Non-pigmented ciliary epithelial cell (primary cell): ENCODE measurements at places on chromosomes 4 and X.

- no peak for DNase-seq
These were observed 1479.5 kb downstream of the PCDH7 start for GRCh38 chr4:32199639-32200038.

- no peak for DNase-seq
These were observed 1952.2 kb downstream of the PCDH7 start for GRCh38 chr4:32672359-32672758.

GRCh38 chrX:25928316-25928715 is 209.8 kb upstream of the MAGEB18 start:
- DNase-seq: no peak

- DNase-seq: no peak
These were observed 165.7 kb upstream of the CT83 start for GRCh38 chrX:116628464-116628863.

DNA sequence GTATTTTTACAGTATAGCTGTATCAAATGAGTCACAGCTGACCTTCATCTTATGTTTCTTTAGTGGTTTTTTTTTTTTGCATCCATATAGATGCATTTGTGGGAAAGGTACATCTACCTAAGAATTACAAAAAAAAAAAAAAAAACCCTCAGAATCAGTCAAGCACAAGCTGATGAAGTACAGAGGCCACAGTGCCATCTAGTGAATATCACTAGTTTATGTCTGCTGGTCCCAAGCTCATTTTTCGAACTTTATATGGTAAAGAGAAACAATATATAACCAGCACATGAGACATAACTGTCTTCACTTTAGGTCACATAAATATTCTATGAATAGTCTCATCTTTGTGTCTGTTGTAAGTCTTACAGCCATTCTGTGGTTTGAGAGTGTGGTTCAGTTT is 220.1 kb downstream of the DLG3 start:
- DNase-seq: peak; percentile 2

- DNase-seq: no peak
These were observed 316.7 kb downstream of the RPA4 start for GRCh38 chrX:97200454-97200853.

GRCh38 chr4:145930592-145930991 is 8.0 kb downstream of the ZNF827 start:
- no peak for DNase-seq

DNA sequence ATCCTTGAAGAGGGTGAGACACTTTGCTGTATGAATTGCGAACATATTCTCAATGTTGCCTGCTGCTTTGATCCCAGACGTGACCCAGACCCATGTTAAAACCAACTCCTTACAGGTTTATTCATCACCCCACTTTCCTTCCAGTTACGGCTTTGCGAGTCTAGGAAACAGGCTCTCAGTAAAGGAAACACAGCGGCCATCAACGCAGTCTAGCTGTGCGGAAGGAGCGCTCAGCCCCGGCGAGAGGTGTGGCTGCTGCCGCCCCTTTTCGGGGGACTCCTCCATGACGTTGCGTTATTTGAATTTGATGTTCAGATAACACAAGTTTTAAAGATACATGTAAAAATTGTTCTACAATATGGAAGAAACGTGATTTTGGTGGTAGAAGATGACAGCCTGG is 206.4 kb upstream of the FAT1 start:
- DNase-seq: no peak

DNA sequence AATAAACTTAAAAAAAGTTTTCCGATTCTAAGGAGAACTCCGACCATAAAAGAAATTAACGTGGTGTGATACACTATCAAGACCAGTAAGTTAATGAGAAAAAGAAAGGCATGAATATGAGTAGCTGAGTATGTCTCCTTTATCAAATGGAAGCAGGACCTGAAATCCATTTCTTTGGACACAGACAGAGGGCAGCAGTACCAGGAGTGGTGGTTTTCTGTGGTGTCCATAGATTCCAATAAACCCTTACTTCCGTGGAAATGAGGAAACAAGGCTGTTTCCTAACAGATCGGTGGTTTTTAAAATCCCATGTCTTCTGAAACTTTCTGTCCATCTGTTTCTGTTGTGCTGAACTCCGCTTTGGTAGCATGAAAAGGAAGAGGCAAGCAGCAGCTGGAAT is 128.5 kb upstream of the TSPAN5 start:
- no peak for DNase-seq

DNA sequence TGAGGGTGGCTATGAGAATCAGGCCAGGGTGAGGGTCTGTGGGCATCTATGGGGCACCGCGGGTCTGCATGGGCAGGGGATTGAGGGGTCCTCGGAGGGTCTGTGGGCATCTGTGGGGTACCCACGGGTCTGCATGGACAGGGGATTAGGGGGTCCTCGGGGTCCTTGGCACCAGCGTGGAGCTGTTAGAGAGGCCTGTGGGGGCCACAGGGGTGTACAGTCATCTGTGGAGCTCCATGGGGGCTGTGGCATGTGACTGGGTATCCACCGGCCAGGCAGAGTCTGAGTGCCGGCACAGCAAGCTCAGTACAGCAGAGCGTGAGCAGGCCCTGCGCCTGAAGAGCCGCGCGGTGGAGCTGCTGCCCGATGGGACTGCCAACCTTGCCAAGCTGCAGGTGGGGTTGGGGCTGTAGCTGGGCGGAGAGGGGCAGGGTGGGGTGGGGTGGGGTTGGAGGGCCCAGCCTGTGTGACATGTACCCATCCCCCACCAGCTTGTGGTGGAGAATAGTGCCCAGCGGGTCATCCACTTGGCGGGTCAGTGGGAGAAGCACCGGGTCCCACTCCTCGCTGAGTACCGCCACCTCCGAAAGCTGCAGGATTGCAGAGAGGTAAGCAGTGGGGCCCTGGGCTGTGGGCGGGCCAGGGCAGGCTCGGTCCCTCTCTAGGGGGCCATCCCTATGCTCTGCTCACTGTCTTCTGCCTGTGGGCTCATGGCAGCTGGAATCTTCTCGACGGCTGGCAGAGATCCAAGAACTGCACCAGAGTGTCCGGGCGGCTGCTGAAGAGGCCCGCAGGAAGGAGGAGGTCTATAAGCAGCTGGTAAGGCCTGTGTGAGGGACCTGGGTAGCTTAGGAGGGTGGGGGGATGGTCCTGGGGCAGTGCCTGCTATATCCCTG is 12.9 kb downstream of the CCDC22 start:
- no peak for DNase-seq

DNA sequence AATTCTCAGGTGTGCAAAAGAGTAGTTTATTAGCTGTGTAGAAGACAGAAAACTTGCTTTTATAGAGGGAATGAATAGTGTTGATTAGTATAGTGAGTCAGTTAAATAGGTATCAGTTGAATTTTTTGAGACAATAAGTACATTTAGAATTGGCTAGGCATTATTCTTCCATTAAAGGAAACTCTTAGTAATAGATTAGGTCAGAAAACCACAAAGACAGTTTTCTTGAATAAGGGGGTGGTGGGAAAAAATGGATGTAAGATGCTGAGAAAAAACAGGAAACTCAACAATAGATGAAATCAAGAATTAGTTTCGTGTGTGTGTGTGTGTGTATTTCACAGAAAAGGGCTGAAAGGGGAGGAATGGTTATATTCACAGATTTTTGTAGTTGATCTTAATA is 16.8 kb downstream of the CD38 start:
- DNase-seq: no peak
